AG04449 (cell line): ENCODE measurements at places on chromosomes 16 and 17.

GRCh38 chr17:47994724-47995123 is 23.8 kb downstream of the CDK5RAP3 start:
- no peak for DNase-seq

DNA sequence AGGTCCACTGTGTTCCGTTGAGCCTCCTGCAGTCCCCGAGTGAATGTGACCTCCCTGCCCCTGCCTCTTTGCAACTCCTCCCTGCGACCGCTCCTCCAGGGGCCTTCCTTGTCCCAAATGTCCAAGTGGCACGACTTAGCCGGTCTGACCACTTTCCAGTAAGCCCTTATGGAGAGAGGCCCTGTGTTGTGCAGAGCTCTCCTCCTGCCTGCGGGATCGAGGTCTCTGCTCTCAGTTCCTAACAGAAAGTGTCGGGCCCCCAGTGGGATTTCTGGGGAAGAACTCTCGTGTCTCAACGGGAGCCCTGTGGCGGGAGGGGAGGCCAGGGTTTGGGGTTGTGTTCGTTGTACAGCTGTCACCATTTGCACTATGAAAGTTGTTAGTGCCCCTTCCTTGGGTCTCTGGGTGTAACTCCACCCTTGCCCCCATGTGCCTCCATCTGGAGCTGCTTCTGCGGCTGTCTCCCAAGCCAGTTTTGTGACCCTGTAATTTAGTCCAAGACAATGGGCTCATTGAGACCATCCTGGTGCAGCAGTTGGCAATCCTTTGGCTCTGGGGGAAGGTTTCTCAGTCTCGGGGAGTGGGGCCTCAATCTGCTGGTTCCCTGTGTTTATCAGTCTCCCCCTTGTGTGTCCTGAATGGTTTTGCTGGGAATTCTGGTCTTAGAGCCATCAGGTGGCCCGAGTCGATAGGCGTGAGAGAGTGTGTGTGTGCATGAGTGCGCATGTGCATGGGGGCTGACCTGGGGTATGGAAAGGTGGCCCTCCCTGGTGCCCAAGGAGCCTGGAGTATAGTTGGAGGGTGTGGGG is 234.5 kb downstream of the SEC14L1 start:
- DNase-seq: no peak

GRCh38 chr17:82859431-82860403 is 19.9 kb upstream of the ZNF750 start:
- no peak for DNase-seq

GRCh38 chr16:75074920-75075687 is 41.5 kb downstream of the LDHD start:
- no peak for DNase-seq

GRCh38 chr16:53257001-53257400 is 177.3 kb upstream of the RBL2 start:
- DNase-seq: peak; percentile 10

- DNase-seq: no peak
These were observed 255.9 kb downstream of the SOX9 start for GRCh38 chr17:72376526-72377345.

DNA sequence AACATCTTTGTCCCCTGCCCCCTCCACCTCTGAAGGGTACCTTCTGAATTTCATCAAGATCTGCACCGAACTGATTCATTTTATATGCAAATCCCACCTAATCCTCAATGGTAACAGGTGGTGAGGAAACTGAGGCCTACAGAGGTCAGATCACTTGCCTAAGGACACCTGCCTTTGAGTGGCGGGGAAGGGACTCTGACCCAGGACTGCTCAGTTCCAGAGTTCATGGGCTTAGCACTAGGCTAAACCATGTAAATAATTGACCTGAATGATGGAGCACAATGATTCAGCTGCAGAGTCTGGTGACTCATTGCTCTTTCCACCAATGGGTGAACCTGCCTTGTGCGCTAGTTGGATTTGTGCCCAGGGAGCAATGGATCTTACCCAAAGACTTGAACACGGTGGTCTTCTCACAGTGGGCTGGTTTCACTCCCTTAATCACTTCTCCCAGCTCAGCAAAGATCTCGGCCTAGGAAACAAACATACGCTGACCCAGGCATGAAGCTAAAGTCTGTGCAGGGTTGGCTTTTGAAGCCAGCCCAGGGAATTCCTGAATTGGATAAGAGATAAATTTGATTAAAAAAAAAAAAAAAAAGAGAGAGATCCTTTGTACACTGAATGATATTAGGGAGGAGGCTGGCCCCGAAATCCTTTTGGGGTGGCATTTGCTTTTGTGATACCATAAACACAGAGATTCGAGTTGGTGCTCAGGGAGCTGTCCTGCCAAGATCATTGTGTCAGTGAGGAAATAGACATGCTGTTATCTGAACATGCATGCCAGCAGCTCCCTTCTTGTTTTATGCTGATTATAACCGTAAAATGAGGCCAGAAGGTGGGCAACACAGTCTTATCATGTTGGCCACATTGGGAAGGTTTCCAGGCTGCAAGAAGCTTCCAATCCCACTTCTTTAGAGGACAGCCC is 17.0 kb downstream of the CRYM start:
- DNase-seq: peak; percentile 44

- DNase-seq: no peak
These were observed 7.4 kb downstream of the DNASE1 start for GRCh38 chr16:3661922-3662321.

DNA sequence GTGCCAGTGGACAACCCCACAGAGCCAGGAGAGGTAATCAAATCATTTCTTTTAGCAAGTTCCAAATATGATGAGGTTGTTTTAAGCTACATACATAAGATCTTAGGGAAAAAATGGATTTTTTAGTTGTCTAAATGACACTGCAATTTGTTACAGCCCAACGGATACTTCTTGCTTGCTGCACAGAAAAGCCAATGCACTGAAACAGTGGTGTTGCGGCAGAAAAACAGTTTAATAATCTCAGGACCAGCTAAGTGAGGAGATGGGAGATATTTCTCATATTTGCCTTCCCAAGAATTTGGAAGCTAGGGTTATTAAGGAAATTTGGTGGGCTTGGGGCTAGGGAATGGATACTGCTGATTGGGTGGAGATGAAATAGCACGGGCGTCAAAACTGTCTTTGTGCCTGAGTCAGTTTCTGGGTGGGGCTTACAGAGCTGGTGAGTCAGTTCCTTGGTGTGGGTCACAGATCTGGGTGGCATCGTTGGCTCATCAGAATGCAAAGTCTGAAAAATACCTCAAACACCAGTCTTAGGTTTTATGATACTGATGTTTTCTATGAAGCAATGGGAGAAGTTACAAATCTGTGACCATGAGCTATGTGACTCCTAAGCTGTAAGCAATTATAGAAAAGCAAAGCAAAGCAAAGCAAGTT is 255.4 kb downstream of the IRX3 start:
- DNase-seq: no peak

GRCh38 chr17:40309949-40310510 is 1.1 kb downstream of the RARA start:
- DNase-seq: no peak

DNA sequence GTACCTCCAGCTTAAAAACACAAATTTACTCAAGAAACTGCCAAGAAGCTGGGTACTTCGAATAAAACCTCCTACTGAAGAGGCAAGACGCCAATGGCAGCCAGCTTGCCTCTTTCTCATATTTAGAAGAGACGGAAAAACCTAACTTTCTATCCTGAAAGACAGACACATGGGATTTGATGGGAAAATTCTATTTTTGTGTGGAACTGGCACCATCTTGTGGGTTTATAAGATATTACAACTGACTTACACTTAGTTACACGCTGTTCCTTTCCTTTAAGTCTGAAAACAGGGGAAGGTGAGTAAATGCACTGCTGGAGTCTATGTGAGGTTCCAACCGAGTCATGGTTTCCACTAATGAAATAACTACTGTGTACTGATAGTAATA is 10.3 kb downstream of the ZNF18 start:
- no peak for DNase-seq

DNA sequence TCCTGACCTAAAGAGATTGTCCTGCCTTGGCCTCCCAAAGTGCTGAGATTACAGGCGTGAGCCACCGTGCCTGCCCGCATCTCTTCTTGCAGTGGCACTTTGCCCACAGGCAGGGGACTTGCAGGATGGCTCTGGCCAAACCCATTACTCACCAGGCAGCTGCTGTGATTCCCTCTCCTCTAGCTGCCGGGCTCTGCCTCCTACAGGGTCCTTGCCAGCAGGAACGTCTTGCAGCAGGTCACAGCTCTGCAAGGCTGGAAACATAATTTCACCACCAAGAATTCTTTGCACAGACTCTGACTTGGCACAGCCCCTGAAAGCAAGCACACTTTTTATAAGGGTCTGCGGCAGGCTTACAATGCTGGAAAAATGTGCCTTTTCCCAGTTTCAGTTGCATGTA is 20.3 kb downstream of the COX4I1 start:
- no peak for DNase-seq

GRCh38 chr16:57325458-57325857 is 33.1 kb upstream of the CCL22 start:
- no peak for DNase-seq

GRCh38 chr16:50011707-50012106 is 13.3 kb upstream of the CNEP1R1 start:
- DNase-seq: no peak

GRCh38 chr17:79969906-79970305 is 65.8 kb downstream of the TBC1D16 start:
- DNase-seq: no peak

GRCh38 chr17:69478916-69479315 is 64.4 kb downstream of the MAP2K6 start:
- no peak for DNase-seq

- DNase-seq: no peak
These were observed 1.0 kb downstream of the NME2 start for GRCh38 chr17:51166987-51167931.

- DNase-seq: no peak
These were observed at the start of gene EVI2A for GRCh38 chr17:31321481-31321880. TSS of gene EVI2A (minus strand) at chr17:31321622. CDS start at chr17:31319013, 2,609 bp downstream.

GRCh38 chr17:17388657-17389496 is 85.7 kb downstream of the NT5M start:
- DNase-seq: no peak
